ENCODE measurements at places on chromosomes 1 and 21. TPM values are rescaled to one million over a fixed set of nuclear protein-coding genes. Genes with fewer than 3 reads are reported as not detected.

Gene HHIPL2
- 0.37 TPM for total RNA-seq

Gene ICOSLG
- 2.8 TPM for total RNA-seq

Gene IFI44L
- 55.5 TPM for total RNA-seq

Gene PDC
- not detected for total RNA-seq

DNA sequence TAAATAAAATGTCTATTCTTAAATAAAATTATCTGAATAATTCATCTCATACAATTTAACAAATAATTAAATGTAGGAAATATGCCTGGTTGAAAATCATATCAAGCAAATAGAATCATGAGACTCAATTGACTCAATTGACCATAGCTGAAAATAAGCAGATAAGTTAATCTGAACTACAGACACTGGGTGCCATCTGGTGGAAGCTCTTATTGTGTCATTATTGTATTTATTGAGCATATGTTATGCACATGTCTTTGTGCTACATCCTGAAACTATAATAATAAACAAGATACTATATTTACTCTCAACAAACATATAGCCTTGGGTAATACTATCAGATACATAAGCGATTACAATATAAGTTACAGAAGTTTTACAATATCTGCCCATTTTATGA, 41.0 kb downstream of the BRINP3 start:
- no peaks in the 10 kb centered on the region for H3K27me3 ChIP-seq
- H3K4me1 ChIP-seq = no peaks in the 10 kb centered on the region
- DNase-seq = no peak
- no peak overlapping the region for H3K27ac ChIP-seq
- H3K36me3 ChIP-seq = no peaks in the 10 kb centered on the region

DNA sequence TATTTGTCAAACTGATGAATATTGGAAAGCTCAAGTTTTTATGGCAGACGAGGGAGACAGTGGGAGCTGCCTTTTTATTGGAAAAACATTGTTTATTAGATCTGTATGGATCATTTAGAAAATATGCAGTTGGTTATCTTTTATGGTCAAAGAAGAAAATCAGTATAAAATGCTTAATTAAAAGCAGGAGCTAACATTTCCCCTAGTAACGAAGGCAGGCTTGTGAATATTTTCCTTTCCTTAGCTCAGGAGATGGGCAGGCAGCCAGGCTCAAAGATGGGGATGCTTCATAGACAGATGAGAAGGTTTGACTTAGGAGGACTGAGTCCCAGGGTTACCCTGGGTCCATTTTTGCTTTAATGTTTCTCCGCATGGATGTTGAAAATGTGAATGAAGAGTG, 26.0 kb downstream of the ROR1 start:
- H3K4me1 ChIP-seq = no peaks in the 10 kb centered on the region
- peaks cover 4% of the 10 kb centered on the region for H3K27me3 ChIP-seq
- no peak overlapping the region for H3K4me3 ChIP-seq

DNA sequence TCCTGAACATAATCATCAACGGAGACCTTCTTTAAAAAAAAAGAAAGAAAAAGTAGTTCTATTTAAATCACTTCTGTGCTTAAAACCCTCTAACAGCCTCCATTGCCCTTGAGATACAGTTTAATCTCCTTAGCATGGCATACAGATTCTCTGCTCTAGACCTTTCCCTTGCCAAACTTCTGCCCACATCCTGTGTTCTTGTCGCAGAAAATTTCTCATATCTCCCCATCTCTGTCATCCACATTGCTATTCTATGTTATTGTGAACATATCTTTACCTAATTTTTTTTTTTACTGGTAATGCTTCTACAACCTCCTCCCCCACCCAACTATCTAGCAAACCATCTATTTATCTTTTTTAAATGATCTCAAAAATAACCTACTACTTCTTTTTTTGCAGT, 135.7 kb upstream of the PROX1 start:
- no peak overlapping the region for H3K27ac ChIP-seq
- no peak overlapping the region for H3K4me3 ChIP-seq
- peak; percentile 23 for DNase-seq

DNA sequence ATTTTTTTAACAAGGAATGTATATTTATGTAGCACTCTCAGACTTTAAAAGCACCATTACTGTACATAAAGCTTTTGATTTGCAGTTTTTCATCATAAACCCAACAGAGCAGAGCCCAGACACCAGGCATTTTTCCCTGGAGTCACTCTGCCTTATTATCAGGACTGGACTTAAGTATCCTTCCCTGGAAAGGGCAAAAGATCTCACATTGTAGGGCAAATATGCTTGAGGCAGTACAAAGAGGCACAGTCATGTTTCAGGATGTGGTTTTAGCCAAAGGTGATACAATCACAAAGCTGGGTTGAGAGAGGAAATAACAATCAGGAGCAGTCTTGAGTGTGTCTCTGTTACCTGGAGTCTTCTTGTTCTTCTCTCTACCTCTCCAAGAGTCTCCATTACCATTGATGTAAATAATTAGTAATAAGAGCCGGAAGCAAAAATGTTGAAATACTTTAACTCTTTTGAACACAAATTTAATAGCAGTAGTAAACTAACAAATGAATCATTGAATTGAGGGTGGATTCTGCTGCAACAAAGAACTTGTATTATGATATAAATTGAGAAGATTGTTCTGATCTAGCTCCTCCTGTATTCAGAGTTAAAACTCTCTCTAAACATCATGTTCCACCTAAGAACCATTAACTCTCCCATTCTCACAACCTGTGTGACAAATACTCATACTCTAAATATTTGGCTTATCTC, 160.5 kb downstream of the LTN1 start:
- H3K4me3 ChIP-seq = no peak overlapping the region
- peaks cover 65% of the 10 kb centered on the region for H3K4me1 ChIP-seq
- no peaks in the 10 kb centered on the region for H3K36me3 ChIP-seq

DNA sequence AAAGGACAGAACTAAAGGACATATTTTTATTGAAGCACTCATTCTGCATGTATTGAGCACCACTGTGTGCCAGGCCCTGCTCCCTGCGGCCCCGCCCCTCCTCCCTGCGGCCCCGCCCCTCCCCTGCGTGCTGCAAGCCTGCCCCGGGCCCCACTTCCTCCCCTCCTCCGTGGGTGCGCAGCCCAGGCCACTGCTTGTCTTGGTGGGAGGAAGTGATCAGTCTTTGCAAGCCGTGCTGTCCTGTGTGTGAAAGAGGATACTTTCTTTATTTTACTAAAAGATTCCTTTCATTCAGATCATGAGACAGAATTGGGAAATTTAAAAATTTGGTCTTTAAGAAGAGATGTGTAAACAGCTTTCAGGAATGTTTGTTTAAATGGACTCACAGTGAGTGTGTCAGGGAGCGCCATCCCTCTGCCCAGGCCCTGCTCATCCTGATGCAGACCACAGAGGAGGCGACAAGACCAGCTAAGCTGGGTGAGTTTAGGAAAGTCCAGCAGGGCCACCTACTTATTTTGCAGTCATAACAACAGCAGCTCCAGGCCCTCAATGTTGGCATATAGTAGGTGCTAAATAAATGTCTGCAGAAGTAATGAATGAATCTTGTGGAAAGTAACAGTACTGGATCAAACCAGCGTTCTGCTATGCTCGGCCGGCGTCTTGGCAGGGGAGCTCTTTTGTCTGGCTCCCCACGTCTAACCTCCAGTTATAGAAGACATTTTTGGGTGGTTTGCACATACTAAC, 88.3 kb upstream of the SELENON start:
- peak overlapping the region; percentile 83 for H3K27ac ChIP-seq
- DNase-seq = peak; percentile 79
- H3K27me3 ChIP-seq = no peaks in the 10 kb centered on the region
- H3K4me3 ChIP-seq = peak overlapping the region; percentile 11
- H3K36me3 ChIP-seq = peaks cover 3% of the 10 kb centered on the region
- peaks cover 76% of the 10 kb centered on the region for H3K4me1 ChIP-seq

DNA sequence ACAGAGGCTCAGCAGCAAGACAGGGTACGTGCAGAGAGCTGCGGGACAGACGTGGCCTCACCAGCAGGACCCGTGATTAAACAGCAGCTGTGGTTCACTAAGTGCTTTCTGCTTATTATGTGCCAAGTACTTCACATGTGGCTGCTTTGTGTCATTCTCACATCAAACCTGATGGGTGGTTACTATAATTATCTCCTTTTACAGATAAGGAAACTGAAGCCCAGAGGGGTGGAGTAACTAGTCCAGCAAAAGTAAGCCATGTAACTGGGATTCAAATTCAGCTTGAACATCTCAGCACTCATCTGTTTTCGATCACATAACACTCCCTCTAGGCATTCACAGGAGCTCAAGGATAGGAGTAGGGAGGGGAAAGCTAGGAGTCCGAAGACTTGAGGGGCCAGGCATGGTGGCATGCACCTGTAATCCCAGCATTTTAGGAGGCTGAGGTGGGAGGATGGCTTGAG, 50.8 kb upstream of the CLIC4 start:
- H3K4me1 ChIP-seq = no peaks in the 10 kb centered on the region
- DNase-seq = no peak
- no peak overlapping the region for H3K27ac ChIP-seq
- peaks cover 2% of the 10 kb centered on the region for H3K27me3 ChIP-seq

DNA sequence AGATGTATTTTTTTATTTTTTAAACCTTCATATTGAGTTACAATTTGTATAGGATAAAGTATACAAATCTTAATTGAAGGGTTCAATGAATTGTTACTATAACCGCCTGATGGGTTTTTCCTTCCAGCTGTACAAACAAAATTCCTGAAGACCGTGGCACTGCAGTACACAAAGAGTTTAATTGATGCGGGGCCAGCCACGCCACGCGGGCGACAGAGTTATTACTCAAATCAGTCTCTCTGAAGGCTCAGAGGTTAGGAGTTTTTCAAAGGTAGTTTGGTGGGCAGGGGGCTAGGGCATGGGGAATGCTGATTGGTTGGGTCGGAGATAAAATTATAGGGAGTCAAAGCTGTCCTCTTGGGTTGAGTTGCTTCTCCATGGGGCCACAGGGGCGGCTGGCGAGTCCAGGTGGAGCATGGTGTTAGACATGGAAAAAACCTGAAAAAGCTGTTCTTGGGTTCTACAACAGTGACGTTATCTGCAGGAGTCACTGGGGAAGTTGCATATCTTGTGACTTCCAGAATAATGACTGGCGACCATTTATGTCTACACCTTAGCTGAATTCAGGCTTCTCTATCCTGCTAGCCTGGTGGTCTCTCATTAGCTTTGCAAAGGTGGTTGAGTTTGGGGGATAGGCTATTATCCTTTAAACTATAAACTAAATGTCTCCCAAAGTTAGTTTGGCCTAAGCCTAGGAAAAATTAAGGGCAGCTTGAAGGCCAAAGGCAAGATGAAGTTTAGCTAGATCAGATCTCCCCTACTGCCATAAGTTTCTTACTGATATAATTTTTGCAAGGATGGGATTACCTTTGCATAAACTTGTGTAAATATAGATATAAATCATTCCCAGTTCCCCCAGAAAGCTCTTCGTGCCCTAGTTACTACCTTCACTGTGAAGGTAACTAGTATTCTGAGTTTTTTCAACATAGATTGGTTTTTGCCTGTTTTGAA, 13.0 kb upstream of the TMEM9 start:
- no peak for DNase-seq
- H3K27ac ChIP-seq = no peak overlapping the region
- peaks cover 9% of the 10 kb centered on the region for H3K27me3 ChIP-seq
- H3K4me3 ChIP-seq = no peak overlapping the region

- peaks cover 7% of the 10 kb centered on the region for H3K4me1 ChIP-seq
- DNase-seq = no peak
- H3K27ac ChIP-seq = no peak overlapping the region
- H3K36me3 ChIP-seq = no peaks in the 10 kb centered on the region
- H3K4me3 ChIP-seq = no peak overlapping the region
Observed at GRCh38 chr1:40635763-40636500, 29.6 kb downstream of the RIMS3 start.

- no peak overlapping the region for H3K4me3 ChIP-seq
- no peaks in the 10 kb centered on the region for H3K36me3 ChIP-seq
- H3K4me1 ChIP-seq = peaks cover 5% of the 10 kb centered on the region
- peaks cover 14% of the 10 kb centered on the region for H3K27me3 ChIP-seq
Observed at GRCh38 chr1:17957588-17958267, 149.9 kb upstream of the IGSF21 start.

DNA sequence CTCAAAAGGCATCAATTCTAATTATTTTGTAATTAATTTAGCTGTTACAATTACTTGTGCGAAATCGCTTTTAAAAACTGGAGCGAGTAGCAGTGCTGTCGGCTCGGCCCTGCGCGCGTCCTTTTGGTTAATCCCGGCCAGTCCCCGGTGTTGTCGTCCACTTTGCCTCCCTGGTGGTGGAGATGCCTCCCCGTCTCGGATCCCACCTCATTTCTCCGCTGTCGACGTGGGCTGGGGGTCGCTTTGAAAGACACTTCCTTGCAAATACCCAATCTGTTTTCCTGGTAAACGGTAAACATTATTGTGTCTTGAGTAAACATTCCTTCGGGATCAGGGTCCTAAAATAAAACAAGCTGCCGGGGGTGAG, 3.7 kb downstream of the FOXD3 start:
- peaks cover 32% of the 10 kb centered on the region for H3K4me1 ChIP-seq
- peaks cover 6% of the 10 kb centered on the region for H3K36me3 ChIP-seq
- H3K27ac ChIP-seq = no peak overlapping the region
- no peak overlapping the region for H3K4me3 ChIP-seq

DNA sequence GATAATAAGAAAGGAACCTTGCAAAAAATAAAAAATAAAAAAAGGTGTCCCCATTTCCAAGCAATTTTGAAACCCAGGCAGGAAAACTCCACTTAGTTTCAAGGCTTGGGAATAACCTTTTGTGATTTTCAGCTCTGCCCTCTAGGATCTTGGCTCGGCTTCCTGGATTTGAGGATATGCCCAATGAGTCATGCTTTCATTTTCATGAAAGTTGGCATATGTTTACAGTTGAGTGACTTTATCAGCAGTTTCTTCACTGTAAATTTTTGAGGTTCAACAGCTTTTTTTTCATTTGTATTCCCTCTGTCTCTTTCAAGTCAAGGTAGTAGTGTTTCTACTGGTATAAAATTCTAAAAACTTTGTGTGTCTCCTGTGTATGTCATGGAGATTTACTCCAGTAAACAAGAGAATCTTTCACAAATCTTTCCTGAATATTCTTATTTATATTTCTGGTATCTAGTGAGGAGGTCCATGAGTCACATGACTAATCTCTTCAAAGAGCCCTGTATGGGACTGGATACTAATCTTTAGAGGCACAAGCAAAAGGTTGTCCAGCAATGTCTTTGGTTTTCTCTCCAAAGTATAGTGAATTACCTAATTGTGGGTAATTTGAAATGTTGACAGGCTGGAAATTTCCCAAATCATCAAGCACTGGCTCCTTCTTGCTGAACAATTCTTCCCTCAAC, 335.3 kb downstream of the BRINP2 start:
- no peaks in the 10 kb centered on the region for H3K4me1 ChIP-seq
- H3K4me3 ChIP-seq = no peak overlapping the region
- DNase-seq = no peak
- H3K27ac ChIP-seq = no peak overlapping the region
- H3K27me3 ChIP-seq = no peaks in the 10 kb centered on the region
- H3K36me3 ChIP-seq = no peaks in the 10 kb centered on the region

GRCh38 chr1:94999456-95000131, 72.7 kb upstream of the CNN3 start:
- H3K36me3 ChIP-seq = no peaks in the 10 kb centered on the region
- no peaks in the 10 kb centered on the region for H3K27me3 ChIP-seq
- H3K4me1 ChIP-seq = peaks cover 9% of the 10 kb centered on the region
- no peak for DNase-seq
- no peak overlapping the region for H3K4me3 ChIP-seq

Data from activated CD4-positive, alpha-beta T cell treated with anti-CD3 and anti-CD28 coated beads for 36 hours (primary cell).